ENCODE measurements at places on chromosomes 7 and 10.

DNA sequence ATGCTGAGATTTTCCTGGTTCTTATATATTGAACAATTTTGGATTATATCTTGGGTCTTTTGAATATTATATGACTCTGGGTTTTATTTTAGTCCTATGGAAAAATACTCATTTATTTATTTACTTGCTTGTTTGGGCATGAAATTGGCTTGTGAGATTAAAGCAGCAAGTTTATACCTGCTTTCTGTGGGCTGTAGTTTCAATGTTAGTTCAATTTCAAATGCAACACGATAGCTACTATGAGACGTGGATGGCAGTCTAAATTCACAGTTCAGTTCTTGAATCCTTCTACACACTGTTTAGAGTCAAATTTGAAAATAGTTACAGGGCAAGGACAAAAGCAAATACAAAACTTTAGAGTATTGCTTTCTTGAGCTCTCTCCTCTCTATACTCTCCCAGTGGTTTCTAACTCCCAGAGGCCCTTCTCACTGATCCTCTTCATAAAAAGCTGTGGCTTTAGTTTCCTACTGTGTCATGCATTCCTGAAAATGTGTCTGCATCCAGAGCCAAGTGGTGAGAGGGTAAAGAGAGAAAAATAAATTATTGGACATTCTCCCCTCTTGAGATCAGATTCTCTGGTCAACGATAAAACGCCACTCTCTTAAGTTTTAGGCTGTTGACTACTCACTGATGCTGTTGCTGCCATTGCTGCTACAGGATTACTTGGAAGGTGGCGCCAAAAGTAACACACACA is 34.4 kb downstream of the POLR1F start:
- DNase-seq: peak; percentile 47

- no peak for DNase-seq
Observed at GRCh38 chr10:63200431-63200830, 67.3 kb downstream of the NRBF2 start.

DNA sequence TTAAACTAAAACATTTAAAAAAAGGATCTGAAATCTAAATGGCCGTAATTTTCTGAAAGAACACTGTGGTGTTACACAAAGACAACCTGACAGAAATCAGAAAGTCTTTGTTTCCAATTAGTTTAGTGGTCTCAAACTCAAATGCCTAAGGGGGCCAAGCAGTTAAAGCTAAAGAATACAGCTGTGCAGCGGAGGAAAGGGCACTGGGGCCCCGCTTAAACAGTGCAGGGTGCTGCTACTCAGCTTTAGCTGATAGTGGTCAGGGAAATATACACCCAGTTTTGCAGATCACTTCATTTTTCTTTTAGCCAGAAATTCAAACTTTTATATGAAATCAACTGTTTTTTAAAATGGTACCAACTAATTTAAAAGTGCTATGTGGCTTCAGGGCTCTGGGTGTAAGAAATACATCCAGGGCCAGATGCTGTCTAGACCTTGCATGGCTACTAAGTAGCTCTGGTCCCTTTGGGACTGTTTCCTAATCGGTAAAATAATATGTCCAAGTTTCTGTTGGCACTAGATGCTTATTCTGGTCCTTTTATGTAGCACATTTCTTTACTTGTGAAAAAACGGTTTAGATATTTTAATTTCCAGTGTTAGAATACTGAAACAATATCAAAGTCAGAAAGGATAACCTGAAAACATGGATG is 161.8 kb upstream of the LAMB4 start:
- no peak for DNase-seq

DNA sequence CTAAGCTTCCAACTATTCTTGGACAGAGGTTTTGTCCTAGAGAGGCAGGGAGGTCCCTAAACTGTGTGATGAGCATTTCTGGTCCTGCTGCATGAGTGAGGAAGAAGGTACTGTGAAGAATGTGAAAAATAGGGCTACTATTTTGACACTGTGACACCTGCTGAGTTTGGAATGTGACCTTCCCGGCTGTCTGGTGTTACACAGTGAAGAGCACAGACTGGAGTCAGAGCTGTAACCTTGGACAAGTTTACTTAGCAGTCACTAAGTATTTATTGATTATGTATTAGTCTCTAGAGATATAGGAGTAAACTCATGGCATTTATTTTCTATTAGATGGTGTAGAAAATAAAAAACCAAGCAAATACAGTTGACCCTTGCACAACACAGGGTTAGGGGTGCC is 12.3 kb downstream of the GOLGA7B start:
- no peak for DNase-seq

- DNase-seq: peak; percentile 69
Observed at GRCh38 chr10:101052285-101052684, 9.5 kb upstream of the KAZALD1 start.

DNA sequence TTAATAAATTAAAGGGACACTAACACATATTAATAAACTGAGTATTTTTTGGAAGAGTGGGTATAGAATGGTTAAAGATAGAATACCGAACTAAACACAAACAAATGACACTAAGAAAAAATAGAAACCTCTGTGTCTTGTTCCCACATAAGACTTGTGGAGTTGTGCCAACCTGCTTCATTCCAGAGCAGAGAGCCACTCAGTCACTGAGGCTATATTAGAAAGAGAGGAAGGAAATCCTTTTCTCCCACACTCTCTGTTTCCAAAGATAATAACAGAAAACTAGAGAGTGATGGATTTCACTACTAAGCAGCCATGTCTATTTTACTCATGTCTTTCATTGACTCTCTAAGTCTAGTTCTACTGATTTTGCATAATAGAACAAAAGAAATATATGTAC is 26.0 kb downstream of the CTNNA3 start:
- peak; percentile 31 for DNase-seq

- DNase-seq: peak; percentile 17
Observed at GRCh38 chr7:42380401-42380800, 143.4 kb upstream of the GLI3 start.

DNA sequence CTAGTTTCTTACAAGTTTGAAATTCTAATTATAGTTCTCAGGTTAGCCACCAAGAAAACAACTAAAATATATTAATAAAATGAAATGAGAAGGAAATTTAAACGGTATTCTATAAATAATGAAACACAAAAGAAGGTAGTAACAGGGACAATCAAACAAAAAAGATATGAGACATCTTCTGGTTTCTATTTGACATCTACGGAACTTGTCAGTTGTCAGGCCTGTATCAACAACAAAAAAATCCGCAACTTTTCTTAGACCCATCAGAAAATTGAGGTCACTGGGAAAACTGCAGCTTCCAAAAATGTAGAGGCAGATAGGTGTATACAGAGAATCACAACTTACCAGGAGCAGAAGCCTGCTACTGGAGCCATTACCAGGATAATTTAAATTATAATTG is 70.6 kb downstream of the ZPBP start:
- DNase-seq: no peak

DNA sequence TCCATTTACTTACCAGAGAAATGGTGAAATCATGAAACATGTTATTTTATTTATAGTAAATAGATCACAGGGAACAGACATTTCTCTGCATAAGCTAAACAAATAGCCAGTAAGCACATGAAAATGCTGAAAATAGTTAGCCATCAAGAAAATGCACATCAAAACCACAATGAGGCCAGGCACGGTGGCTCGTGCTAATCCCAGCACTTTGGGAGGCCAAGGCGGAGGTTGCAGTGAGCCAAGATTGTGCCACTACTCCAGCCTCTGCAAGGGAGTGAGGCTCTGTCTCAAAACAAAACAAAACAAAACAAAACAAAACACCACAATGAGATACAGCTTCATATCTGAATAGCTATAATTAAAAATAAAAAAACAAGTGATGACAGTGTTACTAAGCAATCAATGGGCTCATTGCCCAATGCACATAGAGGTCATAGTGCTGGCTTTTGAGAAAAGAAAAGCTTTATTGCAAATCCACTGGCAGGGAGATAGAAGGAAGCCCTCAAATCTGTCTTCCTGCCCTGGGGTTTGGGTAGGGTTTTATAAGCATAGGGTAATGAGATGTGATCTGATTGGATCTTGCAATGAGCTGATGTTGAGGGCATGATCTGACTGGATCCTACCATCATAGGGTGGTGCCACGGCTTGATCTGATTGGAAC is 16.2 kb downstream of the CSTF2T start:
- DNase-seq: no peak

GRCh38 chr7:100802951-100803350 is 24.4 kb downstream of the EPHB4 start:
- no peak for DNase-seq

DNA sequence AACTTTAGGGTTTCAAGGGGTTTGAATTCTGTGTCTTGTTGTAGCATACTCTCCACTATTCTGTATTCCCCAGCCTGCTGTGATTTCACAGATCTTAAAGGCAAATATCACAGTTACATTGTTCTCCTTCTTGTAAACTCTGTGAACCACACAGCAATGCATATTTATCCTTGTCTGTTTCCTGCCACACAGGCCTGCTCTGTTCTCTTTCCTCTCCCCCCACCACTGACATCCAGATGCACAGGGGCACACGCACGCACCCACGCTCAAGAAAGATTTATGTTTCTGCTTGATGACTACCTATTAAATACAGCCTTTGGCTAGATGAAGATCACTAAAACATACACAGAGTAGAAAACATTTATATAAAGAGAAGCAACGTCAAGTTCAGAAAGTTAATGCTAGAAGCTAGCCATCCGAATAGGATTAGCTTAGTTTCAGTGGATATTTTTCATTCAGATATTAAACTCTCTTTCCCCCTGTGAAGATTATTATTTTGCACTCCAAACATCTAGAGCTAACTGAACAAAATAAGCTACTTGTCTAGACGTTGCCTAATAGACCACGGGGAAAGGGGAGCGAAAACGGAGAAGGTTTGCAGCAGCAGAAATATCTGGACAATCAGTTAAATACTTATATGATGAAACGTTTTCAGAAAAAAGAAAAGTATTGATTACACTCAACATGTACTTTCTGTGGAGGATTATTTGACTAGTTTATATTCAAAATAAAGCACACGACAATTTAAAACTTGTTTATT is 193.1 kb upstream of the SEMA3C start:
- DNase-seq: peak; percentile 87

DNA sequence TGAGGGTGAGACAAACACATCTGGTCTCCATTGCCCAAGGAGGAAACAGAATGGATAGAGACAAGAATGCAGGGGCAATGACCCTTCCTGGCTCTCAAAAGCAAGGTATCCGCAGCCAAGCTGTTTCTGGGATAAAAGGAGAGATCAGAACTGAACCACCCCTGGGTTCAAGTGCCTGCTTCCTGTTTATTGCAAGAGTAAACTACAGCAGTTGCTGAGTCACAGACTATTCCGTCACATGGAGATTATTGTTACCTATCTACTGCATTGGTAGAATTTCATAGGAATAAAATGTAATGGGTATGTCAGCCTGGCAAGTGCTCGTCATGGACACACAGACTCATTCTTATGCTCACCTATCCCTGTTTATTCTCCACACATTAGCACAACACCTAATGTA is 821.6 kb downstream of the GRID1 start:
- no peak for DNase-seq

DNA sequence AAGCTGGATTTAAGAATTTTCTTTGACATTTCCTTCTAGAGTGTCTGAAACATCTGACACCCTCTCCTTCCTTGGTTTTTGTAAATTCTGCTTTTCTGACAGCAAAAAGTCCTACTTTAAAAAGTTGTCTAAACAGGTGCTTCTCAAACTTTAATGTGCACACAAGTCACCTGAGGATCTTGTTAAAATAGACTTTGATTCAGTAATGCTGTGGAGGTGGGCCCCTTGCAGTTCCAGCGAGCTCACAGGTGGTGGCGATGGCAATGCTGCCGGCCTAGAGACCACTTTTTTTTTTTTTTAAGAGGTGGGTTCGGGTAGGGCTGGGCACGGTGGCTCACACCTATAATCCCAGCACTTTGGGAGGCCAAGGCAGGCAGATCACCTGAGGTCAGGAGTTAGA is 77.1 kb downstream of the ABCC2 start:
- DNase-seq: no peak

- no peak for DNase-seq
Observed at GRCh38 chr7:135782377-135782776, 33.8 kb upstream of the FAM180A start.

- peak; percentile 27 for DNase-seq
Observed at GRCh38 chr10:51063659-51064535, 10.4 kb upstream of the PRKG1 start.

DNA sequence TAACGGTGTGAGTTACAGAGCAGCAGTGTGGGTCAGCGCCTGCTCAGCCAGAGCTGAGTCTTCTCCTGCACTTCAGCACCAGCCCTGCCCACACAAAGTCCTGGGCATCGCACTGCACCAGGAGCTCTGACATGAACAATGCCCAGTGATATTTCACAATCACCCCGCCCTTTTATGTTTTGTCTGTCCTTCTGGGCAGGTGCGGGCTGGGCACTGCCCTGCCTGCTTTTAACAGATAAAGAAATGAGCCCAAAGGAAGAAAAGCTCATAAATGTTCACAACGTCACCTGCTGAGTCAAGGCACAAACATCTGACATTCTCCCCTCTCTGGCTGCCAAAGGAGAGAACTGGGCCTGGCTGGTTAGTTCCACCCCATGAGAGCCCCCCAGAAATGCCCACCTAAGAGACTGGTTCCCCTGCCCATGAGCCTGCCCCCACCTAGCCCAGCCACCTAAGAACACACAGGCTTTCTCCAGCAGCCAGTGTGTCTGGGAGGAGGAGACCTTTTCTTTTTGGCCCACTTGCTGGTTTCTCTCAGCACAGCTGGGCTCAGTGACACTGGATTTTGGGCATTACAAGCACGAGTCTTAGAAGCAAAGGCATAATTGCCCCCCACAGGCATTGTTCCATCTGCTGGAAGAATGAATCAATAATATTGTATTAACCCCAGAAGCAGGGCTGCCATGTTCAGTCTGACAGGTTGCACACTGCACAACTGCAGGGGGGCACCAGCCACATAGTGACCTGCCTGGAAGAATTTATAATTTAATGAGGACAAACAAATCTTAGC is 22.3 kb downstream of the CALML3 start:
- DNase-seq: peak; percentile 58

DNA sequence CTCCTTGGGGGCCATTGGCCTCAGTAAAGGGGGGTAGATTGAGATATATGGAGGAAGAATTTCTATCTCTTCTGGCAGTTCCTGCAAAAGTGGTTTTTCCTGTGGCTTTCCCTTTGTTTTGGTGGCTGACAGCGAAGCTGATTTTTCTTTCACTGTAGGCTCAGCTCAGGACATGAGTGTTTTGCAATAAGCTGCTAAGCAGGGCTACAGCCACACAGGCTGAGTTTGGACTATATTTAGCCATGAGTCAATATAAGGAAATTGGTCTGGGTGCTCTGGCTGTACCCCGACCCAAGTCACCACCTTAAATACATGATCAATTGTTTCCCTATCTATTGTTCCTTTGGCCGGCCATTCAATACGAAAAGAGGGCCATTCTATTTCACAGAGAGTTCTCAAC is 212.7 kb upstream of the KCND2 start:
- peak; percentile 38 for DNase-seq

- DNase-seq: no peak
Observed at GRCh38 chr10:63210611-63211196, 77.6 kb downstream of the NRBF2 start.

DNA sequence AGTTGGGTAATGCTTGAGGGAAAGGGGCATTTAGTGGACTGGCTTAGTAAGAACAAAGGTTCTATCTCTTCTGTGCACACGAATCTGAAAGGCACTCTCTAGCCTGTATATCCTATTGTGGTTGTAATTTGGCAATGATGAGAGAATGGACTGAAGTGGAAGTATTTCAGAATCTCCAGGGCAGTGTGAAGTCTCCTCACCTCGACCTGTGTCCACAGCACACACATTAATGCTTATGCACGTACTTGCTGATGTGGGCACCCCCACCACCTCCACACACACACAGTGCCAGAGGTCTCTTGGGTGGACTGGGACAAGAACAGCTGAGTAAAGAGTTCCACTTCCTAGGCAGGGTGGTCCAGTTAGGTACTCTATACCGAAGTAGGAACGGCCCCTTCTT is 6.9 kb downstream of the SMC3 start:
- DNase-seq: no peak
